Calu3 (cell line): ENCODE measurements at places on chromosomes 3 and 15. TPM values are rescaled to one million over a fixed set of nuclear protein-coding genes. Genes with fewer than 3 reads are reported as not detected.
A peak's percentile ranks its signal among the peaks of the same experiment; 100 is the strongest.

ALDH1A2 gene
- 219 and 231 TPM in 2 replicates for total RNA-seq

WDR82 gene
- total RNA-seq: 55.4 and 59.7 TPM in 2 replicates

ZNF660 gene
- total RNA-seq: 0.95 and 1.4 TPM in 2 replicates

POPDC2 gene
- 0.80 and 1.0 TPM in 2 replicates for total RNA-seq

GRCh38 chr15:67048281-67049279, 16.8 kb upstream of the SMAD3 start:
- peak; percentile 85 for DNase-seq
- peaks cover 53% of the 10 kb centered on the region for H3K4me1 ChIP-seq
- H3K4me3 ChIP-seq: peak overlapping the region; percentile 65
- peaks cover 20% of the 10 kb centered on the region for H3K36me3 ChIP-seq

- H3K36me3 ChIP-seq: peaks cover 70% of the 10 kb centered on the region
- no peaks in the 10 kb centered on the region for H3K27me3 ChIP-seq
- peak overlapping the region; percentile 31 for H3K4me3 ChIP-seq
- DNase-seq: no peak
- peaks cover 57% of the 10 kb centered on the region for H3K4me1 ChIP-seq
Measured at GRCh38 chr3:30657914-30658313, 51.5 kb downstream of the TGFBR2 start.

DNA sequence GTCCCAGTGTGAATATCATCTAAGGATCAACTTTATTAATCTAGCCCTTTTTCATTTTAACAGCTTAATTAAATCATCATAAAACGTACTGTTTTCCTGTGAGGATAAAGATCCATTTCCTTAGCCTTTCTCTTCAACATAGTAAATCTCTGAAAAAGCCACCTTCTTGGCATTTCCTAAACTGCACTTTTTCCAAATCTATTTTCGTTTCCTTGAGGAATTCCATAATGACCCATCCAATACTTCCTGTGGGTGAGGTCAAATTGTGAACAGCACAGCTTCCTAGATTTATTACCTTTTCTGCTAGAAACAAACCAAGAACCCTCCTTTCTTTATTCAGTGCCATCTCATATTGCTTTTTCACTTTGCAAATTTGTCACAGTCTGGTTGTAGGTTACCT, 129.4 kb upstream of the CNTN4 start:
- H3K27me3 ChIP-seq: no peaks in the 10 kb centered on the region
- no peaks in the 10 kb centered on the region for H3K4me1 ChIP-seq
- no peak for DNase-seq
- no peak overlapping the region for H3K4me3 ChIP-seq

DNA sequence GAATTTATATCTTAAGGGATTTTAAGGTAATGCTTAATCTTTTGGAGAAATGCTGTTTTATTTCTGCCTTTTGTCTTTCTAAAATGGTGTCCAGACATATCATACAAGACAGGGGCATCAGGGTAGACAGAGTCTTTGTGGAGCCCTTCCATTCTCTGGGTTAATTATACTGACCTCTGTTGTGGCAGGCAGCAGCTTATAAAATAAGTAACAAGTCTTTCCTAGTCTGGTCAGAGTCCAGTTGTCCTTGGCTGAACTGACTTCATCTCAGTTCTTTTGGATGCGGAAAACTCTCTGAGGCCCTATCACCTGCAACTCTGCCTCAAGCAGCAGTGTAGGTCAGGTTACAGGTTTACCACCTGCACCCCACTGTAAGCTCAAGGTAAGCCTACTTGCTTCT, 19.2 kb downstream of the MYNN start:
- peaks cover 6% of the 10 kb centered on the region for H3K36me3 ChIP-seq
- DNase-seq: no peak
- H3K27ac ChIP-seq: no peak overlapping the region
- no peaks in the 10 kb centered on the region for H3K4me1 ChIP-seq

GRCh38 chr3:135141160-135141559, 346.1 kb downstream of the EPHB1 start:
- H3K4me1 ChIP-seq: no peaks in the 10 kb centered on the region
- H3K4me3 ChIP-seq: no peak overlapping the region
- DNase-seq: no peak
- no peaks in the 10 kb centered on the region for H3K36me3 ChIP-seq
- no peak overlapping the region for H3K27ac ChIP-seq
- H3K27me3 ChIP-seq: peaks cover 12% of the 10 kb centered on the region

DNA sequence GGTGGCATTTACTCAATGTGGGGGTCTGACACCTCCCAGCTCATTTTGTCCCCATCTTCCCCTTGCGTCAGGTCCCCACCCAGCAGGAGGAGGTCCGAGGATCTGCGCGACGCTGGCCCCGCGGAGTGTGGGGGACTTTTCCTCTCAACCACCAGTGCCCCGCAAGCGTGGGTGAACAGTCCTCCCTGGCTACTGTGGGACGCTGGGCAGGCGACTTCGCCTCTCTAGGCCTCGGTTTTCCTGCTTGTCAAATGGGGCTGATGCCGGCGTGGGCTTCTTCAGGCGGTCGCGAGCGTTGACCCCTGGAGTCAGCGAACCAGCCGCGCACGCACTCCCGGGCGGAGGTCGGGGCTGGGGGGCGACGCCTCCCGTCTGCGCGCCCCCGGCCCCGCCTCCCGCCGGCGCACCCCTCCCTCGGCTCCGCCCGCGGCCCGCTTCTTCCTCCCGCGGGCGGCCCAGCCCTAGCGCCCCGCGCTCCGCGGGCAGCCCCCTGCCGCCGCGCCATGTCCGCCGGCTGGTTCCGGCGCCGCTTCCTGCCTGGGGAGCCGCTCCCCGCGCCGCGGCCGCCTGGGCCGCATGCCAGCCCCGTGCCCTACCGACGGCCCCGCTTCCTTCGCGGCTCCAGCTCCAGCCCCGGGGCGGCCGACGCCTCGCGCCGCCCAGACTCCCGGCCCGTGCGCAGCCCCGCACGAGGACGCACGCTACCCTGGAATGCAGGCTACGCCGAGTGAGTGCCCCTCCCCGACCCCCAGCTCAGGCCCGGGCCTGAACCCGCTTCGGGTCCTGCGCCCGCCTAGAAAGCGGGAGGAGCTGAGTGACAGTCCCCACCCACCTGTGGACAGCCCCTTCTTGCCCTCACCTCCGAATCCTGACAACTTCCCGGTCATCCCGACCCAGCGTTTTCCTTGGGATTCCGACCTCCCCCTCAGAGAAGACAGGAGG, at the start of gene PPM1M:
Gene PPM1M, plus strand, starts transcription at position 438 of the 942 bp plus-strand sequence. Its CDS starts 66 bp downstream, at position 504.
- peaks cover 7% of the 10 kb centered on the region for H3K4me1 ChIP-seq
- H3K27me3 ChIP-seq: no peaks in the 10 kb centered on the region
- peaks cover 45% of the 10 kb centered on the region for H3K36me3 ChIP-seq
- H3K4me3 ChIP-seq: peak within 1 kb of the TSS; percentile 49

GRCh38 chr3:142625153-142625440, 28.9 kb downstream of the PLS1 start:
- peaks cover 9% of the 10 kb centered on the region for H3K4me1 ChIP-seq
- H3K27ac ChIP-seq: no peak overlapping the region
- no peak for DNase-seq
